ENCODE measurements at places on chromosomes 13 and 19. TPM values are rescaled to one million over a fixed set of nuclear protein-coding genes. Genes with fewer than 3 reads are reported as not detected.

DNA sequence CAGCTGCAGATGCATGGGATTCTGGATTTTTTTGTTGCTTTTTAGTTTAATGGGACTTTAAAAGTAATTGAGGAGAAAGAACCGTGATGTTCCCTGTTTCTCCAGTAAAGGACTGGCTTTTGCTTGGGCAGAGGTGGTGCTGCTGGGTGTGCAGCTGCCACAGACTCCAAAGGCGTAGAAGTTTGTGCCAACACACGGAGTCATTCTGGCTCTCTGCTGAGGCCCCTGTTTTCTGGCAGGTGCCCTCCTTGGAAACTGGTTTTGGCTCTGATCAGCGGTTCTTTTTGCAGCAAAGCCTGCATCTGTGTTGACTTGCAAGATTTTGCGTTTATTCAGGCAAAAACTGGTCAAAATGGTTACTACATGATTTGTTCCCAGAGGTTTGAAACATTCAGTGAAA lies 16.0 kb upstream of the QTRT1 start:
- no peak for DNase-seq

- DNase-seq: no peak
Measured at GRCh38 chr13:46572752-46573431, 19.9 kb downstream of the LRCH1 start.

- no peak for DNase-seq
Measured at GRCh38 chr13:111123221-111123620, 8.1 kb downstream of the ARHGEF7 start.

GRCh38 chr13:60679131-60679530 lies 282.1 kb downstream of the TDRD3 start:
- no peak for DNase-seq

DNA sequence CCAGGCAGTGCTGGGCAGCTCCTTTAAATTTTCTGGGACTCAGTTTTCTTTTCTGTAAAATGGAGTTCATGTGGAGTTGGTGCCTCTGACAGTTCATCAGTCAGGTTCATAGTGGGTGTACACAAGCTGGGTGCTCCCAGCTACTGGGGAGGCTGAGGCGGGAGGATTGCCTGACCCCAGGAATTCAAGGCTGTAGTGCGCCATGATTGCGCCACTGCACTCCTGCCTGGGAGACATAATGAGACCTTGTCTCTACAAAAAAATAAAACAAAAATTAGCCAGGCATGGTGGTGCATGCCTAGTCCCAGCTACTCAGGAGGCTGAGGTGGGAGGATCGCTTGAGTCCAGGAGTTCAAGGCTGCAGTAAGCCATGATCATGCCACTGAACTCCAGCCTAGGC lies 21.1 kb downstream of the IQCN start:
- DNase-seq: no peak

GRCh38 chr19:10829967-10830366 lies 6.0 kb downstream of the TMED1 start:
- no peak for DNase-seq

- peak; percentile 90 for DNase-seq
Measured at GRCh38 chr13:99151516-99151915, 49.1 kb upstream of the UBAC2 start.

DNA sequence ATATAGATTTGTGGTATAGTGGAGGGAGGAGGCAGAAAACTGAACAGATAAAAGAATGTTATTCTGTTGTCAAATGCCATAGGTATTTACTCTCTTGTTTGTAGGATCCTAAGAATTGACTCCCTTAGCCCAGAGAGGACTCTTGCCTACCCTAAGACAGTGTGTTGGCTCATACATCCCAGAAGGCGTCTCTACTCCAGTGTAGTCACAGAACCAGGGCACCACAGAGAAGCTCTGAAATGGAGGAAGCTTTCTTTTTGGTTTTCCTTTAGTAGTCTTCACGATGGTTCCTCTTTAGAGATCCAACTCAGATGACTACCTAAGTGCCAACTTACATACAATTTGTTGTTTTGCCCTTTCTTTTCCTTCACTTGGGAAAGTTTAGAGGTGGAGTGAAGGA lies 14.0 kb downstream of the GPR183 start:
- DNase-seq: no peak

DNA sequence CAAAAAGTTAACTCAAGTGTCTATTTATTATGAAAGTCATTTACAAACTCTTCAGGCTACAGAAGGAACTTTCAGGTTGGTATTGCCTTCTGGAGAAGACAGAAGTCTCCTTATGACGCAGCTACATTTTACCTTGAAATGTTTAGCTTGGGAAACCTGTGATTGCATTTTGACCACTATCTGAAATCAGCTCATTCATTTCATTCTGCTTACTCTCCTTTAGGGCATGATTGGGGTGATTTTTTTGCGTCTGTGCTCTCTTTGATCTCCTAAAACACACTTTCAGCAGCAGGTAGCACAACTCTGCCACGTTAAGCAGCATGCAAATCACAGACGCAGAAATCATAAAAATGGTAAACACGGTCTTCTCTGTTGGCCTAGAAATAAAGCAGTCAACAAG lies 9.6 kb downstream of the GJB6 start:
- DNase-seq: no peak

Gene ZNF497
- total RNA-seq: 0.41 TPM

Gene BORCS8
- total RNA-seq: 21.7 TPM

Gene CDX2
- total RNA-seq: not detected

Gene CEACAM1
- 3.7 TPM for total RNA-seq

Gene LMTK3
- 4.2 TPM for total RNA-seq

Gene LINGO3
- not detected for total RNA-seq

Gene CEACAM21
- total RNA-seq: not detected

Measured in foreskin keratinocyte (primary cell).